CMK (cell line): ENCODE measurements at places on chromosomes 13 and 19.

- no peak for DNase-seq
Measured at GRCh38 chr13:43963726-43964125, 84.0 kb downstream of the LACC1 start.

DNA sequence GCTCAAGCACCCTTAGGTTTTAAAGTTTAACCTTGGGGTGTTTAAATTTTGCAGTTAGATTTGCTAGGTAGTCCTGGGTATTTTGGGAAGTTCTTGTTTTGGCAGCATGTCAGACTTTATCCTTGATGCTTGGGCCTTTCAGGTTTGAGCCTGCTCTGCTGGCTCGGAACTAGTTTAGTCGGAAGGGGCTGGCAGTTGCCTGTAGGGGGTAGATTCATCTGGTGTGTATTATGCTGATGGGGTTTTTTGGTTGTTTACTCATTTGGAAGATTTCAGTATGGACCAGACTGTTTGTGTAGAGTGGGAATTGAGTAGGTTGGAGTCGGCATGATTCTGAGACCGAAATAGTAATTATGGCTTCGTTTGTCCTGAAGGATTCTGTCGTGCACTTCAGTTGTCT is 15.1 kb downstream of the ILF3 start:
- DNase-seq: no peak

- no peak for DNase-seq
Measured at GRCh38 chr13:50758796-50759195, 84.7 kb downstream of the DLEU7 start.

- no peak for DNase-seq
Measured at GRCh38 chr19:18264971-18265540, 9.2 kb downstream of the IQCN start.

DNA sequence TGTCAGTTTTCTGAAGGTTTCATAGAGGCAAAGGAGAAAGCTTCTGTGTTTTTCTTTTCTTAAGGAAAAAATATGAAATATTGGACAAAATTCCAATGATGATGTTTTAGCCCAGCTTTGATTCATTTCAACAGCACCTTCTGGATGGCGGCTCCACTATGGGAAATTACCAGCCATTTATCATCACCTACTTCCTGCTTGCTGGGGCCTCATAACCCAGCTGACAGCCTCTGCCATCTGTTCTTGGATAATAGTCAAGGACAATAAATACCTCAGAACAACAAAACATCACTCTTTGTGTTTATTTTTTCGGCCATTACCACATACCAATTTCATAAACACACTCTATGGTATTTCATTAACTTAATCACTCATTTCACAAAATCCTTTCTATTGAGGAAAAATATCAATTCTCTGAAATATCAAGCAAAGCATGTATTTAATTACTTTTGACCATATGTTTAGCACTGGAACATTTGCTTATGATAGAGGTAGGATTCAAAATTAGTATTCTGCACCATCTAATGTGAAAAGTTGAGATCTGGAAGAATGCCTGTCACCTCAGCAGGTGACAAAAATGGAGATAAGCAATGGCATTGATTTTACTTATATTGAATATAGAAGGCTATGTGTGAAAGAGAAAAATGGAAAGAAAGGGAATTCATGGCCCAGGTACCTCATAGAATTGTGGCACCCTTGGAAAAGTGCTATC is 629.7 kb downstream of the LIG4 start:
- no peak for DNase-seq

- DNase-seq: no peak
Measured at GRCh38 chr19:5016781-5017180, 47.9 kb downstream of the KDM4B start.

DNA sequence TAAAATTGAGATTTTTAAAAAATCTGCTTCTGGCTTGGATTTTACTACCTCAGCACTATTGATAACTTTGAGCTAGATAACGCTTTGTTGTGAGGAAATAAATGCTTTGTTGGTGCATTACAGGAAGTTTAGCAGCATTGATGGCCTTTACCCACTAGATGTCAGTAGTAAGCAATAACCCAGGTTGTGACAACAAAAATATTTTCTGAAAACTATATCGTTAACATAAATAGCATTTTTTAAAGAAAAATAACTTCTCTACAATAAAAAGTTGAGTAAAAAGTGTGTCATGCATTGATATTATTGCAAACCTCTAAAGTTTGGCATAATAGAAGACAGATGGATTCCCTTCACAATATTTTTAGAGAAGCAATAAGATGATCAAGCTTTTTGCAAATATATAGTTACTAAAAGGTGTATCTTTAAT is 1246.5 kb downstream of the UQCRFS1 start:
- no peak for DNase-seq

GRCh38 chr13:51213173-51213728 is 8.9 kb upstream of the FAM124A start:
- DNase-seq: no peak

DNA sequence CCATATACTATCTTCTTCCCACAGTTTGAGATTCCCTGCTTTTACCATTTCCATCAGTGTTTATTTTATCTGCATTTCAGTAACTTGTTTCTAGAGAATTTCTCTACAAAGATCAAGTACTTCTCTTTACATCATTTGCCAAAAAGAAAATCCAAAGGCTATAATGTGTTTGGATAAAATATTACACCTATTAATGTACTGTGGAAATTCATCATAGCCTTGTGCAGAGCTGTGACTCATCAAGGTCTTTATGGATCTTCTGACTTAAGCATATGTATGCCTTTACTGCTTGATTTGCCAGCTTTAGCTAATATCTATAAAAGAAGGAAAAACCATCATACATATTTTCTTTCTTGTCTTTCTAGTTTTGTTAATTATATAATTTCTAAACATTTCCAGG is 9.6 kb upstream of the HTR2A start:
- no peak for DNase-seq

DNA sequence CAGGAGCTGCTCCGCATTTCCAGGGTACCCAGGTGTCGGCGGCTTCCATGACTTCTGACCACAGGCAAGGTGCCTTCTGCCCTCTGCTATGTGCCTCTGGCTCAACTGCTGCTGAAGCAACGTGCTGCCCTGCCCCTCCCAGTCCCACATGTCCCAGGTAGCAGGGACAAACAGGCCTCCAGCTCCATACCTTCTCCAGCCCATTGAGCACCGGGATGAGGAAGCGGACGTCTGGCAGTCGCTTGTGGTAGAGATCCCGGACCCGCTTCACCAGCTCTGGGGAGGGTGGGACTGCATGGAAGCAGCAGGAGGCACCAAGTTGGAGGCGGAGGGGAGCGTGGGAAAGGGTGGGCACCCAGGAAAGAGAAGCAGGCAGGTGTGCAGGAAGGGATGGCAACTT is 8.1 kb upstream of the RSPH6A start:
- no peak for DNase-seq

GRCh38 chr19:45200568-45200967 is 22.0 kb downstream of the BLOC1S3 start:
- no peak for DNase-seq

- no peak for DNase-seq
Measured at GRCh38 chr13:32443111-32443510, 15.2 kb upstream of the N4BP2L1 start.

- DNase-seq: peak; percentile 60
Measured at GRCh38 chr13:41995946-41996345, 35.0 kb upstream of the VWA8 start.

- DNase-seq: no peak
Measured at GRCh38 chr19:4977299-4978174, 8.6 kb downstream of the KDM4B start.

- peak; percentile 24 for DNase-seq
Measured at GRCh38 chr13:51066091-51066831, 44.8 kb downstream of the C13orf42 start.

- DNase-seq: no peak
Measured at GRCh38 chr13:46369506-46370277, 17.4 kb downstream of the RUBCNL start.
